Endothelial cell of umbilical vein (primary cell): ENCODE measurements at places on chromosomes 2 and 18.
A peak's percentile ranks its signal among the peaks of the same experiment; 100 is the strongest.

- no peak for DNase-seq
These were observed 311.5 kb downstream of the LRRTM4 start for GRCh38 chr2:77210725-77211124.

- DNase-seq, result peak; percentile 55
These were observed 127.3 kb downstream of the PRKCE start for GRCh38 chr2:45778720-45779171.

- DNase-seq, result no peak
These were observed 84.2 kb upstream of the DNER start for GRCh38 chr2:229798446-229799155.

GRCh38 chr2:199342334-199342733 is 115.4 kb downstream of the SATB2 start:
- DNase-seq, result no peak

DNA sequence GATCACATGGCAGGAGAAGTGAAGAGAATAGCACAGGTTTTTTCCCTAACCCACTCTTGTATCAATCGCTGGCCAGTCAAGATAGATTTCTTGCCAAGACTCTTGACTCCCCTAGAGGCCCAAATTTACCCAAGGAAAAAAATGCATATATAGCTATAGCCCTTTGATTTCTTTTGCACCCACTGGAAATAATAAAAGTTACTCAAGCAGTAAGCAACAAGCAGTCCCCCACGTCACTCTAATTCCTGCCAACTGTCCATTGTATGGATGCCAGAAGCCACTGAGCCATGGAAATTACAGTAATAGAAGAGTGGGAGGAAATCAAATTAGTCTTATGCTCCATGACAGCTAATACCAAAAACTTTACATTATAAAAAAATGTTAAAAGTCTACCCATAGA is 125.3 kb upstream of the SLC39A10 start:
- DNase-seq, result no peak

DNA sequence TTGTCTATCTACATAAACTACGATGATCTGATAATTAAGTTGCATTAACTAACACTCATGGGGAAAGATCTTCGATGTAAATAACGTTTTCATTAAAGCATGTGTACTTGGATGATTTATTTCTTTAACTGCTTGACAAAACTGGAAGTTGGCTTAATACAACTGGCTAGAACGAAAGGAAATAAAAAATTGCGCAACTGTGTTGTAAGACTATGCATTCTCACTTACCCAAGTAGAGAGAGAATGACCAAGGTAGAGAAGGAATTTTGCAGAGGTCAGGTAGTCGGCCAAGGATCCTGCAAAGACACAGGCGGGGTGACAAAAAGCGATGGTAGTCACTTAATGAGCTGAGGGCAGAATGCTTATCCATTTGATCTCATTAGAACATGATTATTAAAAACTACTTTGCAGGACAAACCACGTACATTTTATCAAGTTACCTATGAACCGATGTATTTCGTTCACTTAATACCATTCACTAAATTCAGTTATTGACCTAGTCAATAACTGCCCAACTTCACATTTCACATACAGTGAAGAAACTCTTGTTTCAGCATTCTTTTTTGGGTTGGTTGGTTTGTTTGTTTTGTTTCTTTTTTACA is 900 bp downstream of the SLC40A1 start:
- DNase-seq, result peak; percentile 48
